PC-3 (cell line): ENCODE measurements at places on chromosomes 4 and X.

DNA sequence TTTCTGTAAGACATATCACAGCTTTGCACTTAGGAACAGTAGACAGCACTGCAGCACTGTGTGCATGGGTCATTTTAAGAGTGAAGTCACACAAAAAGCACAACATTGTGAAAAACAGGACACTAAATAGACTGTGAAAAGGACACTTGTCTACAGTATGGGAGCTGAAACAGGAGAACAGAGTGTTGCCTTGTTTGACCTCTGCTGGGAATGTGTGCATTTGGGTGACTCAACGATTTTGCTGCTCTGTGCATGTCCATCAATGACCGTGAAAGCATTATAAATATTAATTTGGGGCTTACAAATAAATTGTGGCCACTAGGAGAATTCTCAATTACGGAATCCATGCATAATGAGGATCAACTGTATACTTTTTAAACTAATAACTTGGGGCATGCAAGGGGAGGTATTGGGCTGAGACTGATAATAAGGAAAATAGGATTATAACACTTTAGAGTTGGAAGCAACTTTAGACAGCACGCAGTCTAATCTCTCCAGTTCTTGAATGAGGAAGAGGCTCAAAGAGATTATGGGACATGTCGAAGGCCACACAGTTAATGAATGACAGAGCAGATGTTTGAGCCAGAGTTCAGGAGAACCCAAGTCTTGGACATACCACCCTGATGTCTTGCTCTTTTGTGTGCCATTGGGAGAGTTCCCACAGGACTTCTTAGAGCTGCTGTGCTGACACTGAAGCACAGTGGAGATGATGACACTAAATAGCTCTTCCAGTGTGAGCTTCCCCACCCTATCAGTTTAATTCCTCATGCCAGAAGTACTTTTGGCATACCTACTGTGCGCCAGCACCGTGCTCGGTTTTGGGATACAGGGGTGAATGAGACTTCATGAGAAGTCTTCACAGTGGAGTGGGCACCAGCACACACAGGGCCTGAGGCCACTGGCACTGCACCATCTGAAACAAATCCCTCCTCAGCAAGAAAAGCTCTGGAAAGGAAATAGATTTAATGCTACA is 79.3 kb downstream of the FRAS1 start:
- DNase-seq, result no peak

- no peak for DNase-seq
Observed at GRCh38 chrX:150913511-150913910, 15.0 kb upstream of the CD99L2 start.

DNA sequence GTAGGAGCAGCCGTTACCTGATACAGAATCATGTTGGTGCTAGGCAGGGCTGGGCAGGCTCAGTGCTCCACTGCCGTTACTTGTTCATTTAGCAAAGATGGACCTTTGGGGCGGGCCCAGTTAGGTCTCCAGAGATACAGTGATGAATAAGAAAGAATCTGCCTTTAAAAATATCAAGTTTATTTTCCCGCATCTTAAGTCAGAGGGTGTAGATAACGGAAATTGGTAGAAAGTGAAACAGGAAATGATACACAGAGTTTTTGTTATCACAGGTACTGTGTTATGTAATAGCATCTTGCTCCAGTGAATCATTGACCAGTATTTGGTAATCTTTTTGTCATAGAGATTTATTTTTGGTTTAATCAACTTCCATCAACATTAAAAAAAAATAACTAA is 5.5 kb downstream of the TMEM131L start:
- no peak for DNase-seq

DNA sequence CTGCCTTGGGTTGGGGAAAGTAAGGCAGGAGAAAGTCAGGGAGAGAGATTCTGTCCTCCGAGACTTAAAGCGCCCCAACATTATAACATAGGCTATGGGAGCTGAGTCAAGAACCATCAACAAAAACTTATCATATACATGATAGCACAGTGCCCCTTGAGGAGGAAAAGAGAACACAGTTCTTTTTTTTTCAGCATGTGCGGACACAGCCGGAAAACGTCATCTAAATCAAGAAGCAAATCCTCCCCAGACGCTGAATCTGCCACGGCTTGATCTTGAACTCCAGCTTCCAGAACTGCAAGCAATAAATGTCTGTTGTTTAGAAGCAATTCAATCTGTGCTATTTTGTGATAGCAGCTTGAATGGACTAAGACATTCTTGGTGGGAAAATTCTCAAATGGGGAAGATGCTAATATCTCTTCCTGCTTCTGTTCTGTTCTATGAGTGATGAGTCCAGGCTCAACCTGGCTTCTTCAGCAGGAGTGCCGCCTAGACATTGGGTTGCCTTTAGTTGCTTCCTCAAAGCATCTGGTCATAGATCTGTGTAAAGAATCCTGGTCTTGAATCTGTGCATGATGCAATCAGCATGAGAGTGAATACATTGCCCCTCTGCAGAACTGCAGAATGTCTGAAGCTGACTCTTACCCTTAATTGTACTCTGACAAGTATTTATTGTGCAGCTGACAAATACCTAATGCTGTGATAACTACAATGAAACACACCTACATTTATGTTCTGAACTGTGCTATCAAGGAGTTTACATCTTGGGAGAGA is 549.8 kb upstream of the PRKX start:
- DNase-seq, result peak; percentile 52

DNA sequence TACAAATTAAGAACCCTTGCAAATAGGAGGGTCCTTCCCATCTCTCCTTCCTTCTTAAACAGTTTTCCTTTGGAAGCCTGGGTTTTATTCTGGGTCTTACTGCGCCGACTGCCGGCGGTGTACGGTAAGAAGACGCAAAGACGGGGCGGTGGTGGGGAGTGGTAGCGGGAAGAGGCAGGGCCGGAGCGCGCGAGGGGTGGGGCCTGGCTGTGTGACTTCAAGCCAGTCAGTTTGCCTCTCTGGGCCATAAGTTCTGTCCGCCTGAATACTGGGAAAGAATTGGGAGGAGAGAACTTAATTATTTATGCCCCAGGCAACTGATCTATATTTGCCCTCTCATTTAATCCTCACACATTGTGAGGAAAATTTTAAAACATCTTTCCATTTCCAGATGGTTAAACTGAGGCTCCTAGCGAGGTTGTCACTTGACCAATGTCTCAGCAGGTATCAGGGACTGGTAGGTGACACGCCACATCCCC is 726 bp upstream of the KANTR start:
- peak; percentile 85 for DNase-seq

GRCh38 chr4:60129740-60130139 is 1070.4 kb upstream of the ADGRL3 start:
- peak; percentile 25 for DNase-seq

- DNase-seq, result no peak
Observed at GRCh38 chr4:152708796-152709195, 29.0 kb upstream of the TMEM154 start.

DNA sequence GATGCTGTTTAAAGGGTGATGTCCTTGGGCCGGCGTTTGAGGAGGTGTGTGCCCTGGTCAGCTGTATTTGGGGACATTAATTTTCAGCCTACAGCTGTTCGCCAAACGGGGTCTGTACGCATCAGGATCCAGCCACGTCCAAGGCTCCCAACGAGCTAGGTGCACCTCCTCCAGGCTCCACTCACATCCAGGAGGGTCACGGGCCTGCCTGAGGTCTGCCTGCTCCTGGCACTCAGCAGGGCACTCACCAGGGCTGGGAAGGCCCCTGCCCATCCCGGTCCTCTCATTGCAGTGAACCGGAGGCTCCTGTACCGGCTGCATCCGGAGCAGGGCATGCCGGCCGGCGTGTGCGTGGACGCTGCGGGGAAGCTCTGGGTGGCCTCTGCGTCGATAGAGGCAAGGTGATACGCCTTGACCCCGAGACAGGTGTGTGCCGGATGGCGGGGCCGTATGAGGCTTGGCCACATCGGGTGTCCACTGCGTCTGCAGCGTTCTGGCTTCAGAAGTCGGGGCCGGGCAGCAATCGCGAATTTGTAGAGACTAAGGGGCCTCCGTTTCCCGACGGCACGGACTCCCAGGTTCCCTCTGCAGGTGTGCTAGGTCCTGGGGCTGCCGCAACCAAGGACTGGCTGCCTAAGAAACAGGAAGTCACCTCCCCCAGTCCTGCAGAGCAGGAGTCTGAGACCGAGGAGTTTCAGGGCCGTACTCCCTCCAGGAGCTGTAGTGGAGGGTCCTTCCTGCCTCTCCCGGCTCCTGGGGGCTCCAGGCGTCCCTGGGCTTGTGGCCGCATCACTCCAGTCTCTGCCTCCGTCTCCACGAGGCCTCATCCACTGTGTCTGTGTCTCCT is 27.5 kb upstream of the PLCXD1 start:
- no peak for DNase-seq

DNA sequence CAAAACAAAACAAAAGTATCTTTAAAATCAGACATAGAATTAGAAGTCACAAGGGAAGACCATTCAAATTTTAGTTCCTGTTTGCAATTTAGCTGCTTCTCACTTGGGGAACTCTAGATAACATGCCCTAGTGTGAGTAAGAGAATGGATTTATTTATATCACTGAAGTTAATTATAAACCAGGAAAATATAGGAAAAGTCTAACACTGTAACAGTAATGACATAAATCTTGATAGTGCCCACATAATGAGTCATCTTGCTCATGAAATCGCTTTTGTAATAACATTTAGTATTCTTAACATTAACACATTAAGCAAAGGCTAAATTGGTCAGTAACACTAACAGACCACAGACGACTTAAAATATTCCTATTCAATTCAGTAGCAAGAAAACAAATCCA is 710.7 kb downstream of the STPG2 start:
- no peak for DNase-seq

GRCh38 chrX:23694606-23695005 is 27.3 kb downstream of the PRDX4 start:
- peak; percentile 72 for DNase-seq

DNA sequence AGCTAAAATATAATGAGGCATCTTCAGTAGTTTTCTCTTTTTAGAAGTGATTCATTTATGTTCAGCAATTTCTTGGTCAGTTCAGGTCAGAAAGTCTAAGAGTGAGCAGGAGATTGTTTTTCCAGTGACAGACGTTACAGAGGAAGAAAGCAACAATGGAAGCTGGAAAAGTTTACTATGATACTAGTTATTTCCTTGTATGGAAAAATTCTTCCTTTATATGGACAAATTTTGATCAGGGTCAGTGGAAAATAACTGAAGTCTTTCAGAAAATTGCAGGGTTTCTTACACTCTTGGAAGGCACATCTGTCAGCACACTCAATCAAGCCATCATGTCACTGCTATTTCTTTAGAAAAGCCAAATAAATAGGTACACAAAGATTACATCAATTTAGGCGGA is 1120.7 kb downstream of the FAT4 start:
- DNase-seq, result no peak

GRCh38 chr4:6709230-6710114 is at the start of gene MRFAP1L1:
Gene MRFAP1L1 (minus strand): TSS chr4:6709865. CDS start chr4:6709629, 236 bp downstream.
- DNase-seq, result peak; percentile 93

GRCh38 chrX:12241026-12241425 is 102.8 kb downstream of the FRMPD4 start:
- DNase-seq, result peak; percentile 52

- DNase-seq, result no peak
Observed at GRCh38 chrX:38473701-38474100, 87.6 kb upstream of the TSPAN7 start.

- no peak for DNase-seq
Observed at GRCh38 chr4:99574530-99575324, at the start of gene MTTP. Gene MTTP (plus strand): TSS chr4:99574824. CDS start chr4:99574910, 86 bp downstream.

- no peak for DNase-seq
Observed at GRCh38 chr4:5972571-5972970, 45.7 kb downstream of the C4orf50 start.

DNA sequence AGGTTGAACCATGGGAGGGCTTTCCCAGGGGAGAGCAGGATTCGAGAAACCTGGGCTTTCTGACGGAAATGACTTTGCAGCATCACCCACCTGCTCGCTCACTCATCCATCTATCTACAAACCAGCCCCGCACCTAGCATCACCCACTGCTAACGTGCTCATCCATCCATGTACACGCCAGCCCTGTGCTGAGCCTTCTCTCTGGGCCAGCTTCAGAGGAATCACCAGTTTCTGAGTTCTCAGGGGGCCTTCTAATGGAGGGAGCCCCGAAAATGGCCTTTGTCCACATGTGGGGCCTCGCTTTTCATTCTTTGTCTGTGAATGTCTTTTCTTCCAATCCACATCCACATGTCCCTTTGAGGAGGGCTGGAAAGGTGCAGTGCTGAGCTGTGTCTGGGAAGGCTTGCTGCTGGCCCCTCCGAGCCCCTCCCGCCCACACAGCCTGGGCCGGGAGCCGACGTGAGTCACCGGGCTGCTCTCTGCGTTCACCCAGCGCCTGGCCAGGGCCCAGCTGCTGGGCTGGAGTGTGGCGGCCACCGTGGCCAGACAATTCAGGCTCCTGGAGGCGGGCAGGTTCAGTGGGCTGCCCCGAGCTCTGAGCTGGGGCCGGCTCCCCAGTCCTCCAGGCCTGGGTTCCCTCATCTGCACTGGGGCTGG is 14.7 kb downstream of the SORCS2 start:
- DNase-seq, result peak; percentile 82

DNA sequence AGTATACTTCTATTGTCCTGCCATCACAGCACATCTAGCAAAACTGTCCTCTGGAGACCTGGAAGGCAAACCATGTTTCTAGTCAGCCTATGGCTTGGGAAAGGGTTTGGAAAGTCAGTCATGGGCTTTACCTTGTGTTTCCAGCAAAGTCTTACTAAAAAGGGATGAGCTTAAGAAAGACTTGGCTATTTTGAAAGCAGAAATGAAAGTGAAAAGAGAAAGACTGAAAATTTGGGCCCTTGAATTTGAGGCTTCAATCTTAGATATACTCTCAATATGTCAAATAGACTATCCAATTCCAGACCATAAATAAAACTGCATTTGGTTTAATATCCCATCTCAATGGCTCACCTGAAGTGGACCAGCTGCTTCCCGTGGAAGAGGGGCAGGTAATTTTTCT is 127.9 kb downstream of the ZNF330 start:
- no peak for DNase-seq

GRCh38 chrX:150548684-150549083 is 19.7 kb upstream of the MTM1 start:
- peak; percentile 66 for DNase-seq

GRCh38 chr4:158422546-158422945 is 99.1 kb upstream of the RXFP1 start:
- DNase-seq, result no peak

GRCh38 chrX:115560978-115561604 is at the start of gene PLS3:
Gene PLS3 (plus strand): TSS chrX:115561174. CDS start chrX:115610251, 49,077 bp downstream.
- peak; percentile 78 for DNase-seq

- DNase-seq, result no peak
Observed at GRCh38 chr4:38279650-38280322, 319.6 kb downstream of the PTTG2 start.

GRCh38 chr4:174616661-174617060 is 94.4 kb upstream of the HPGD start:
- no peak for DNase-seq

DNA sequence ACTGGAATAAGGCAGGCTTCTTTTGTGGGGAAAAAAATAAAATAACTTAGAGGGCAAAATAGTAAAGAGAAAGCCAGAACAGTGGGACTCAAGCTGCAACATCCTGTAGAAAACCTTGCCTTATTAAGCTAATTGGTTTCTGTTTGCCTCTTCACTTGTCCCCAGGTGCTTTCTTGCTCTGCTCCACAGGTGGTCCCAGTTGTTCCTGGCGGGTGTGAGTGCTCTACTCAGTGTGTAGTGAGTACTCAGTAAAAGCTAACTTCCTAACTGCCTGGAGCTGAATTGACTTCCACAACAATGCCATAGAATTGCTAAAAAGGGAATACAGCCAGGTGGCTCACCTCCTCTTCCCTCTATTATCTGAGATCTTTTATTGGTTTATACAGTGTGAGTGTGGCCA is 930.2 kb downstream of the C4orf33 start:
- DNase-seq, result no peak

GRCh38 chr4:139833151-139833910 is 167.7 kb downstream of the MGST2 start:
- DNase-seq, result no peak

- DNase-seq, result no peak
Observed at GRCh38 chr4:94665500-94666404, 92.0 kb upstream of the BMPR1B start.
